Right renal cortex interstitium (tissue), 3 donors: ENCODE measurements at places on chromosomes 2 and 18. TPM values are rescaled to one million over a fixed set of nuclear protein-coding genes. Genes with fewer than 3 reads are reported as not detected.

DNA sequence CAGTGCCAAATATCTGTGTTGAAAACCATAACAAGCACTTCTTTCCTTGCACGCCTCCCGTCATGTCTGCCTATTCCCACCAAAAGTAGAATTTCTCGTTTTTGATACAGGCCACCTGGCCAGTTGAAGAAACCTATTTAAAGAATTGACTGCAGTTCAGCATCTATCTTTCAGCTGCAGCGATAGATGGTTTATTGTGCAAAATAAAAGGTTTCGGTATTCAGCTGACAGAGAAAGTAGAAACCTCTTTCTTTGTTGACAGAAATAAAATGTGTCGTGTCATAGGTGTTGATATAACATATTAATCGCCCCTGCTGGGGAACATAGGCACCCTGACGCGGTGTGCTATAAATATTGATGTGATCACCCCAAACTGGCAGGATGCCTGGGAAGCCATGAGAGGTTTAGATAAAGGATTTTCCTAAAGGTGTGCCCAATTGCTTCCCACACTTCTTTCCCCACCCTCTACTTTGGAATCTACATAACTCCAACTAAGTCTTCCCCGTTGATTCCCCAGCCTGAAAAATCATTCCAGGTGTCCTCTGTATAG lies 570.4 kb downstream of the CCDC85A start:
- DNase-seq: no peak

DSG2 gene
- 57.5 TPM for polyA plus RNA-seq

GRCh38 chr2:208013285-208014178 lies 11.8 kb downstream of the PLEKHM3 start:
- no peak for DNase-seq

DNA sequence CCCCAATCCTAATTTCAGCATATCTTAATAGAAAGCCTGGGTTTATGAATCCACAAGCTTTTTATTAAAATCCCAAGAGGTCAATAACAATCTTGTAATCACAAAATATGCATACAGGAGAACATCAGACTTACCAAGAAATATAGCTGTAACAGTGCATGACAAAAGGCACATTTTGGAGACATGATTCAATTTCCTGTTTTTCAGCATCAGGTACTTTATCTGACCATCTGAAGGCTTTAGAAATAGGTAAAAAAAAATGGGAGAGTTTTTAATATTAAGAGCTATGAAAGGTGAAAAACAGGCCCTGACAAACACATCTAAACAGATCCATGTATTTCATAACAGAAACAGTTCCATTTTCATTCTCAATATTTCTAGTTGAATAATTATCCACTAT lies 89.9 kb upstream of the EFEMP1 start:
- DNase-seq: no peak

GRCh38 chr2:10410001-10410822 lies 37.9 kb downstream of the ODC1 start:
- DNase-seq: no peak

DNA sequence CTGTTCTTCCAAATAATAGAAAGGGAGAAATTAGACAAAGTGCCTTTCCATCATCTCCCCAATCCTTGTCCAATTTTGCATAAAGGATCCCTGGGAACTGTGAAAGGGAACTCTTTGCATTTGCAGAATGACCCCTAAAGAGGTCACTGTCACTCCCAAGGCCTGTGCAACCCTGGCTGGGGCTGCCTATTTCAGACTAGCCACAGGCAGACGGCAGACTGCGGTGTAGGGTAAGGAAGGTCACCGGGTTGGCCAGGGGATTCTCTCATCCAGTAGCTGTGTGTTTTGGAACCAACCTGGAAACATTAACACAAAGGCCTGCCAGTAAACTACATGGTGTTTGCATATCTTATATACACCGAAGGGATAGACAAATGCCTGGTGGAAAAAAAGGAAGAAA lies 818.7 kb downstream of the BCL11A start:
- no peak for DNase-seq
